ENCODE measurements at places on chromosomes 3 and 15. TPM values are rescaled to one million over a fixed set of nuclear protein-coding genes. Genes with fewer than 3 reads are reported as not detected.

DNA sequence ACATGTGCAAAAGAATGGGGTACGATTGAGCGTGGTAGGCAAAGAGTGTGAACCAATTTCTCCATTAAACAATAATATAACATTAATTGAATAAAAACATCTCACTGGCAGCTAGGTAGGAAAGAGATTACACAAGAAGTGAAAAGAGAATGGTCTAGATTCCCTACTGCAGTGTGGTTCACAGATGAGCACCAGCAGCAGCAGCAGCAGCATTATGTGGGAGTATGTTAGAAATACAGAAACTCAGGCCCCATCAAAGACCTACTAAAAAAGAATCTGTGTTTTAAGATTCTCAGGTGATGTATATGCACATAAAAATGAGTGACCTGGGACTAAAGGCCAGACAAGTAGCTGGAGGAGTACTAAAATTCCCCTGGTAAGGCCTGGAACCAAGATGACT, 118.2 kb downstream of the ADAM10 start:
- DNase-seq = no peak
- no peaks in the 10 kb centered on the region for H3K27me3 ChIP-seq
- H3K4me1 ChIP-seq = peaks cover 15% of the 10 kb centered on the region

DNA sequence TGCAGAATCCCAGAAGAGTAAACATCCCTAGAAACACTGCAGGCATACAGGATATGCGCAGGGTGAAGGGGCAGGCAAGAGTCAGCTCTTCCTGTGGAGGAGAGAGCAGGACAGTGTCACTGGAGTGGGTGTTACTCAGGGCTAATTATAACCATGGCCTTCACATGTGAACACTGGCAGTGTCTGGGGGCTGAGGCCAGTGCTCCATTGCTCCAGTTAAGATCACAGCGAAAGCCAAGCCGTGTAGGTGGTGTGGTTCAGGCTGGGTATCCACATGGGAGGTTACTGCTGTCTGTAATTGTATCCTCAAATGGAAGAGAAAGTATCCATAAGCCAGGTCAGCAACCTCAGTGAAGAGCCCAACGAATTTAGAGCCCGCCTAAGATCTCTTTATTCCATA, 84.6 kb downstream of the MESD start:
- peaks cover 10% of the 10 kb centered on the region for H3K36me3 ChIP-seq
- H3K4me1 ChIP-seq = no peaks in the 10 kb centered on the region
- no peaks in the 10 kb centered on the region for H3K27me3 ChIP-seq
- DNase-seq = no peak

DNA sequence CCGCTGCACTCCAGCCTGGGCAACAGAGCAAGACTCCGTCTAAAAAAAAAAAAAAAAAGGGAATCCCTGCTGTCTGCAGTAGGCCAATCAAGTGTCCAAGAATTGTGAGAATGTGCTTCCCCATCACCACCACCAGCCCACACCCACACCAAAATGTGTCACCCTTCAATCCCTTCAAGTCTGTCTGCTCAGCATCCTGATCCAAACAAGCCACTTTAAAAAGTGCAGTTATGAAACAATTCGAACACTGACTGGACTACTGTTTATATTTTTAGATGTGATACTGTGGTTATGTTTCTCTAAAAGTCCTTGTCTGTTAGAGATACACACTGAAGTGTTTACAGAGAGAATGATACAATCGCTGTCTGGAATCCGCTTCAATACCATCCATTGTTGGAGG, 78.1 kb upstream of the CGNL1 start:
- H3K4me3 ChIP-seq = no peak overlapping the region
- H3K4me1 ChIP-seq = no peaks in the 10 kb centered on the region
- H3K36me3 ChIP-seq = no peaks in the 10 kb centered on the region
- no peaks in the 10 kb centered on the region for H3K27me3 ChIP-seq

DNA sequence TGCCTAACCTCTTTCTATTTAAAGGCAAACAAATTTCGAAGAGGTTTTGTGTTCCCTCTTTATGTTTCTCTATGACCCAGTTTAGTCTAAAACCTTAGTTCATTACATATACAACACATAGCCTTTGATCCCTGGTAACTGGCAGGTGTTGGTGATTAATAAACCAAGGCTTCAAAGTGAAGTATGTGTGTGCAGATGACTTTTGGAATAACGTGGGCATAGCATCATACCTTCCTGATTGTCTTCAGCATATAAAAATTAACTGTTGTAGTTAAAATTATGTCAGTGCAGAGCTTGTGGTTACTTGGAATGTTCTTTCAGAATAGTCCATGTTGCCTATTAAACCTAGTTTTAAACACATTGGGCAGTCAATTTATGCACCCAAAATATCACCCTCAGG, 608.3 kb downstream of the ROBO2 start:
- DNase-seq = no peak
- H3K27ac ChIP-seq = no peak overlapping the region
- H3K4me3 ChIP-seq = no peak overlapping the region
- no peaks in the 10 kb centered on the region for H3K4me1 ChIP-seq

- no peaks in the 10 kb centered on the region for H3K27me3 ChIP-seq
- H3K4me3 ChIP-seq = no peak overlapping the region
- H3K36me3 ChIP-seq = no peaks in the 10 kb centered on the region
- peak overlapping the region; percentile 42 for H3K27ac ChIP-seq
Measured at GRCh38 chr15:81301815-81302399, 22.0 kb downstream of the STARD5 start.

- H3K4me3 ChIP-seq = peak overlapping the region; percentile 84
- H3K36me3 ChIP-seq = no peaks in the 10 kb centered on the region
- peaks cover 70% of the 10 kb centered on the region for H3K4me1 ChIP-seq
Measured at GRCh38 chr3:113744941-113745755, 901 bp downstream of the NAA50 start.

- no peaks in the 10 kb centered on the region for H3K4me1 ChIP-seq
- no peak for DNase-seq
- H3K27ac ChIP-seq = no peak overlapping the region
- H3K4me3 ChIP-seq = no peak overlapping the region
- no peaks in the 10 kb centered on the region for H3K36me3 ChIP-seq
Measured at GRCh38 chr3:102233881-102234280, 200.9 kb upstream of the ZPLD1 start.

Gene CLEC3B
- total RNA-seq = 21.7 TPM

GRCh38 chr3:134611516-134611915, 39.3 kb downstream of the KY start:
- H3K4me3 ChIP-seq = no peak overlapping the region
- H3K27ac ChIP-seq = no peak overlapping the region
- H3K27me3 ChIP-seq = no peaks in the 10 kb centered on the region
- no peaks in the 10 kb centered on the region for H3K36me3 ChIP-seq
- no peaks in the 10 kb centered on the region for H3K4me1 ChIP-seq
- DNase-seq = no peak

Measured in sigmoid colon (tissue), 7 donors.